ENCODE measurements at places on chromosomes 5 and 9.

- DNase-seq = no peak
Observed at GRCh38 chr5:102801371-102801770, 46.3 kb downstream of the PAM start.

- no peak for DNase-seq
Observed at GRCh38 chr9:3455094-3455493, 70.7 kb downstream of the RFX3 start.

GRCh38 chr5:108148715-108149139 is 233.2 kb downstream of the FBXL17 start:
- DNase-seq = no peak

DNA sequence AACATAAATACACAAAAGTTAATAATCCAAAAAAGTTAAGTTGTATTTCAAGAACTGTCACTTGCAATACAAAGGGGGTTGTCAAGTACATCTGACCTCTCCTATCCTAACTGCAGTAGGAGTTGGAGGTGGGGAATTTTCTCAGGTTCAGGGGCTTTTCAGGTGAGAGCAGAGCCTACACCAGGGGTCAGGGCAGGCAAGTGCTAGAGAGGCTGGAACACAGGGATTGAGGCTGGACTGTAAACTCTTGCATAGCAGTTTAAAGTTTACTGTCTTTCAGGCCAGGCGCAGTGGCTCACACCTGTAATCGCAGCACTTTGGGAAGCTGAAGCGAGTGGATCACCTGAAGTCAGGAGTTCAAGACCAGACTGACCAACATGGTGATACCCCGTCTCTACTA is 25.4 kb upstream of the RASGRF2 start:
- DNase-seq = no peak

- no peak for DNase-seq
Observed at GRCh38 chr5:141692919-141693725, 11.1 kb upstream of the ARAP3 start.

GRCh38 chr5:95667061-95667618 is 15.7 kb downstream of the SPATA9 start:
- no peak for DNase-seq

DNA sequence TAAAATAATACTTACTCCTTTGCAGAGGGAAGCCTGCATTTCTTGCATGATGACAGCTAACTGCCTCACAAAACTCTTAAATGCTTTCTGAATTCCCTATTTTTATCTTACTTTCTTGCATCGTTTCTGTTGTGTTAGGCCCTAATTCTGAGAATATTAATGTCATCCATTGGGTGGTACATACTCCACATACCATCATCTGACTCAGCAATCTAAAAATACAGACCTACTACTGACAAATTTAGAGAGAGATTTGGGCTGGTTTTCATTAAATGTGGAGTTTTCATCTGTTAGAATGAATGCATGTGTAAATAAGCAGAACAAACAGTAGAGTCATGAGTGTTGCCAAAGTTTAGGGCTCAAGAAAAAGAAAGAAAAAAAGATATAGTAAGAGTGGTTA is 26.5 kb upstream of the KCNN2 start:
- DNase-seq = no peak

GRCh38 chr9:121529237-121529987 is 29.8 kb upstream of the GGTA1 start:
- DNase-seq = peak; percentile 15

GRCh38 chr5:112973904-112974303 is 2.7 kb upstream of the DCP2 start:
- no peak for DNase-seq

DNA sequence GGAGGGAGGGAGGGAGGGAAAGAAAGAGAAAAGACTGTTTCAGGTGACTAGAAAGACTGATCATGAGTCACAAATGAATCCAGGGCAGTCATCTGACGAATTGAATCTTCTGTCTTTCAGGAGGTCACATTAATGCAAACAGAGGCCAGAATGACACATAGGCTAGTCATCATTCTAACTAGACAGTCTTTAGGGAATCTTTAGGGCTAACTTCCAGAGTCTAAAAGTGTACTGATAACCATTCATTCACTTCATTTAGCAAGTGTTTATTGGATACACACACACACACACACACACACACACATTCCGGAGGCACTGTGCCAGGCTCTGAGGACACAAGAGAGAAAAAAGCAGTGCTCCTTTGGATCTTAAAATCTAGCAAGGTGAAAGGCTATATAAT is 156.7 kb downstream of the EBF1 start:
- DNase-seq = peak; percentile 67

- DNase-seq = no peak
Observed at GRCh38 chr5:177445052-177445916, 1.3 kb upstream of the PRR7 start.

GRCh38 chr9:114591291-114591787 is 3.8 kb downstream of the ATP6V1G1 start:
- no peak for DNase-seq

- no peak for DNase-seq
Observed at GRCh38 chr9:28758341-28758740, 1185.1 kb upstream of the C9orf72 start.

- DNase-seq = peak; percentile 2
Observed at GRCh38 chr5:102971676-102972293, 148.2 kb downstream of the GIN1 start.

- DNase-seq = no peak
Observed at GRCh38 chr9:71670121-71670520, 98.2 kb downstream of the CEMIP2 start.

GRCh38 chr5:177133096-177133852 is at the start of gene NSD1:
TSS of gene NSD1 (plus strand) at chr5:177133773. CDS start at chr5:177135104, 1,331 bp downstream.
- DNase-seq = peak; percentile 13

- no peak for DNase-seq
Observed at GRCh38 chr5:139390639-139391569, 1.2 kb upstream of the MZB1 start.

- no peak for DNase-seq
Observed at GRCh38 chr9:76855015-76855414, 50.9 kb downstream of the PRUNE2 start.

- no peak for DNase-seq
Observed at GRCh38 chr5:141328231-141328630, 2.1 kb upstream of the PCDHGA1 start.

DNA sequence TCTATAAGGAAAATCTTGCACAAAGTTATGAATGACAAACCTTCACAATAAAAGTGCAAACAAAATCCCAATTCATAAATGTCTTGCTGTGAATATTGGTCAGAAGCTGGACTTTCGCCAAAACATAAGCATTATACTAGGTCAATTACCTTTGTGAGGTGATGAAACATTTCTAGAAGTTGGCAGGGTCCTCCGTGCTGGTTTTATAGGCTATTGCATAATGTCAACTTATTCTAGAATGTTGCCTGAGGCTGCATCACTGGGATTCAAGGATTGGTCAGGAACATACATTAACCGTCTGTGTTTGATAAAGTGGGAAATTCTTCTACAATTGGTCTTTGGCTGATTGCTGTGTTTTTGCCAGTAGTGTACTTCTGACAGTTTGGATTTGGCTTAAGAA is 49.8 kb upstream of the PALM2AKAP2 start:
- no peak for DNase-seq

DNA sequence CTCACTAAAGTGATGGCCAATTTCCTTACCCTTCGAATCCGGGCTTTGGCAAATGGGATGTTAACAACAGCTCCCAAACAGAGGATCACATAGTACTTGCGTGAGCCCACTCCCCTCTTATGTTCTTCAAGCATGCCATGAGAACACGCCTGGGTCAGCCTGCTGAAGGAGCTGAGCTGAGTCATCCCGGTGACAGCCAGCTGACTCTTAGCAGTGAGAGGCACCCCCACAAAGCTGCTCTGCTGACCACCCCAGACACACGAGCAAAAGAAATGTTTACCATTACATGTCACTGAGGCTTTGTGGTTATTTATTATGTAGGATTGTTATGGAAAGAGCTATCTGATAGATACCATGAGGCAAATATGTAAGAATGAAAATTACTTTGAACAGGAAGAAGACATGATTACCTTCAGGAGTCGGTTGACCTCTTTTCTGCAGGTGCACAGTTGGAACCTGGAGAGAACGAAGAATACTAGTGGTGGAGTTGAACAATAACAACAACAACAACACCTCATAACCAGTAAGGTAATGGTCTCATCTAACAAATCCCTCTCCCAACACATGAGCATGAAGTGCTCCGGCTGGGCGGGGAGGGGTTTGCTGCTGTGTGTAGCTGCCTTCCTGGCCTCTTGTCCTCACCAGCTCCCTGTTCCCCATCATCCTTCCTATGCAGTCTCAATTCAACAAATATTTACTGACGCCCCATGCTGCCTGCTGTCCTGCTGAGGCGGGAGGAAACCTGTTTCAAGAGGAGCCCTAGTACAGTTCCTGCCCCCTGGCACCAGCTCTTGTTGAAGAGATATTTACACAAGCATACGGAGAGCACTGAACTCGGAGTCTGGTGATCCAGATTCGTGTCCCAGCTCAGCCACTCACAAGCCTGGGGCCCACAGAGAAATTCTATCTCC is 69.4 kb upstream of the LHFPL2 start:
- DNase-seq = no peak

DNA sequence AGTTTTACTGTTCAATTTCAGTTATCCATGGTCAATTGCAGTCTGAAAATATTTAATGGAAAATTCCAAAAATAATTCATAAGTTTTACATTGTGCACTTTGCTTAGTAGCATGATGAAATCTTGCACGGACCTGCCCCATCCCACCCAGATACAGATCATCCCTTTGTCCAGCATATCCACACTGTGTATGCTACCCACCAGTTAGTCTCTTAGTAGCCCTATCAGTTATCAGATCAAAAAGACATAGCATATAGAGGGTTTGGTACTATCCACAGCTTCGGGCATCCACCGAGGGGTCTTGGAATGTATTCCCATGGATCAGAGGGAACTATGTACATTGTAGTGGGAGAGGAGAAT is 97.7 kb downstream of the SLC44A1 start:
- no peak for DNase-seq

- DNase-seq = no peak
Observed at GRCh38 chr9:38642951-38643814, 22.8 kb upstream of the ANKRD18A start.

- DNase-seq = no peak
Observed at GRCh38 chr5:33828626-33829308, 63.0 kb downstream of the ADAMTS12 start.

DNA sequence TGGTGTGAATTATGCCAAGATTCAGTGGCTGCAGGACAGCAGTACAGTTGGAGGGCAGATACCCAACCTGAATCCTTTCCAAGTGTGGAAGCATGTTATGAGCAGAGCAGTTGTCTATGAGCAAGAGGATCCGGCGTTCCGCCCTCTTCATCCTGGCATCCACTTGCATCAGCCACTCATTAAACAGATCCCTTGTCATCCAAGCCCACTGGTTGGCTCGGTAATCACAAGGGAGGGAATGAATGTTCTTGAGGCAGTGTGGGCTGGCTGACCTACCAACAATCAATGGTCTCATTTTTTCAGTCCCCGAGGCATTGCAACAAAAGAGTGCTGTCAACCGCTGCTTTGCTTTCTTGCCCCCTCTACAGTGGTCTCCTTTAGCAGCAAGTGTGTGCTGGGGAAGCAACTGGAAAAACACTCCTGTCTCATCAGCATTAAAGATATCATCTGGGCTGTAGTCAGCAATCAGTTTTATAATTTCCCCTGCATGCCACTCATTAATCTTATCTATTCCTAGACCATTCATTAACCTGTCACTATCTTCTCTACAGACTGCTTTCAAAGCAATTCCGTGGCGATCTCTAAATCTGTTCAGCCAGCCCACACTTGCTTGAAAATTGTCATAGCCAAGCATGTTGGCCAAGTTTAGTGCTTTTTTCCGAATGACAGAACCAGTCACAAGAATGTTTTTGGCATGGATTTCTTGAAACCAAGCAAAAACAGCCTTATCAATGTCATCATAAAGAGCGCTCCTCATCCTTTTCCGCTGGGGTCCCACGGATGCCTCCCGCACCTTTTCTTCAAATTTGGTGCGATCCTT is 4.9 kb downstream of the TIGD6 start:
- no peak for DNase-seq

- no peak for DNase-seq
Observed at GRCh38 chr9:95005278-95006143, 279.0 kb downstream of the AOPEP start.

DNA sequence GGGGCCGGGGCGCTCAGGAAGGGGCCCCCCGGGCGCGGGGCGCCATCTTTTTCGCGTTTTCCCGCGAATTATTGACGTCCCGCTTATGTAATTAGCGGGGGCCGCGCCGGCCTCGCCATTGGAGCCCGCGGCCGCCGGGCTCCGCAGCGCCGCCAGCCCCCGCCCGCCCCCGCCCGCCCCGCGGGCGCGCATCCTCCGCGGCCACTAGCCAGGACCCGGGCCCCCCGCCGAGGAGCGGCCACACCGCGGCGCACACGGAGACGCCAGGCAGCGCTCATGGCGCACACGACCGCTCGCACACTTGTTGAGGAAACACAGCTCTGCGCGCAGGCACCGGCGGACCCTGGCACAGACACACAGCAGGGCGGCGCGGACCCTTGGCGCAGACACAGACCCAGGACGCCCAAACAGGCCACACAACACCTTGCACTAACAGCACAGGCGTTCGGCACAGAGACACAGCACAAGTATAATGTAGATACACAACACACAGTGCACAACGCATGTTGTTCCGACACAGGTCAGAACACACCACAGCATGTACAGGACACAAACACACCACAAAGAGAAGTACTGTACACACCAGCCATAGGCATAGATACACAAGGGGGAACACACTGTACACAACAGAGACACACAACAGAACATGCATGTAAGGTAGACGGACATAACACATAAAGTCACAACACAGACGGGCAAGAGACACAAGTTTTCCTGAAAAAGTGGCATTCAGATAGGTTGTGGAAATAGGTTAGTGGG is 467 bp upstream of the PHF19 start:
- DNase-seq = no peak

DNA sequence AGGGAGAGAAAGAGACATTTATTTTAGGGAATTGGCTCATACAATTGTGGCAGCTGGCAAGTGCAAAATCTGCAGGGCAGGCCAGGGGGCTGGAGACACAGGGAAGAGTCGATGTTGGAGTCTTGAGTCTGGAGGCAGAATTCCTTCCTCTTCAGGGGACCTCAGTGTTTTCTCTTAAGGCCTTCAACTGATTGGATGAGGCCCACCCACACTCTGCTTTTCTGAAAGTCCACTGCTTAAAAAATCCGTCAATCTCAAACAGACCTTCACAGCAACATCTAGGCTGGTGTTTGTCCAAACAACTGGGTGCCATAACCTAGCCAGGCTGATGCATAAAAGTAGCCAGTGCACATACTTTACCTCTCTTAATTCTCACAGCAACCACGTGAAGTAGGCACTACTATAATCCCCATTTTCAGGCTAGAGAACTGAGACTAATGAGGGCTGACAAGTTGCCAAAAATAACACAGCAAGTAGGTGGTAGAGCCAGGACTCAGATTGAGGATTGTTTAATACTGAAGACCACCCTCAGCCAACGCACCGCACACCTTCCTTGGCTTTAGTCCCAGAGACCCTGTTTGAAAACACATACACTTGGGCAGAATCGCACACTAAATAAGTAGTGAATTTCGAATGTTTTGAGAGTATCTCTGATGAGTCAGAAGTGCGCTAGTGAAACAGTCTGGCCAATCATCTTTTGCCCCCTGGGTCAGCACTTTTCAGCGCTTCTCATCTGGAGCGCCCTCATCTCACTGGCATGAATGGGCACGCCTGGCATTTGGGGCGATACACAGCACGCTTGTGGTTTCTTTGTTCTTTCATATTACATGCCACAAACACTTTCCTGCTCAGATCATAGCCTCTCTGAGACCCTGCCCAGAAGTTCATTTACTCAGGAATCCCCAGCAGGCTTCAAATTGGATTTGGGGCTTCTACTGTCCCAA is 591.4 kb downstream of the CCDC171 start:
- DNase-seq = peak; percentile 48

GRCh38 chr5:124342584-124342983 is 403.9 kb downstream of the ZNF608 start:
- DNase-seq = no peak
